Daoy (cell line): ENCODE measurements at places on chromosomes 12 and 14.

DNA sequence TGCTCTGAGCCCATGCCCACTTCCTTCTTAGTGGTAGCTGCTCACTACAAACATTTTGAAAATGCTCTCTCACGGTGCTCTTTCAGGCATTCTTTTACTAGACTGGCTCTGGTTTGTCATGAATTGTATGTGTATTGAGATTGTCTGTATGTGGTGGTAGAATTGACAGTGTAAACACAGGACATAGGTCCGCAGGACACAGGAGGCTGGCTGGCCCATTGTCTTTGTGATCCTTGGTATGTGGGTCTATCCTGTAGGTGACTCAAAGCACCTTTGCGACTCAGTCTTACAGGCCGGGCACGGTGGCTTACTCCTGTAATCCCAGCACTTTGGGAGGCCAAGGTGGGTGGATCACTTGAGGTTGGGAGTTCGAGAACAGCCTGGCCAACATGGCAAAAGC, 250.9 kb downstream of the C12orf75 start:
- no peak for DNase-seq

DNA sequence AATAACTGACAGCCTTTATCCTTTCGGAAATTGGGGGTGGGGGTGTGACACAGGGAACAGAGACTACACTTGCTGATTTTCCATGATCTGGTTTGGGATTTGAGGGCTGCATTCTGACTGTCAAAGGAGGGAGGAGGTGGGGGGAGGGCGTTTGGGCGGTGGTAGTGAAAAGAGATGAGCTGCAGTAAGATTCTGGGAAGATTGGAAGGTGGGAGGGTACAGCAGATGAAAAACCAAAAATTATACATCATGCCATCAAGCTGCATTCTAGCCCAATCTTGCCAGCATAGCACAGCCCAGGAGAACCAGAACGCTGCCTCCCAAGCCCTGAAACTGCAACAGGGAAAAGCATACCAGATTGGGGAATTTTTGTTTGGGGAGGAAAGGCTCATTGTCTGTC, 2.4 kb downstream of the RND1 start:
- no peak for DNase-seq

- no peak for DNase-seq
Observed at GRCh38 chr12:6667559-6668210, 4.8 kb upstream of the ING4 start.

DNA sequence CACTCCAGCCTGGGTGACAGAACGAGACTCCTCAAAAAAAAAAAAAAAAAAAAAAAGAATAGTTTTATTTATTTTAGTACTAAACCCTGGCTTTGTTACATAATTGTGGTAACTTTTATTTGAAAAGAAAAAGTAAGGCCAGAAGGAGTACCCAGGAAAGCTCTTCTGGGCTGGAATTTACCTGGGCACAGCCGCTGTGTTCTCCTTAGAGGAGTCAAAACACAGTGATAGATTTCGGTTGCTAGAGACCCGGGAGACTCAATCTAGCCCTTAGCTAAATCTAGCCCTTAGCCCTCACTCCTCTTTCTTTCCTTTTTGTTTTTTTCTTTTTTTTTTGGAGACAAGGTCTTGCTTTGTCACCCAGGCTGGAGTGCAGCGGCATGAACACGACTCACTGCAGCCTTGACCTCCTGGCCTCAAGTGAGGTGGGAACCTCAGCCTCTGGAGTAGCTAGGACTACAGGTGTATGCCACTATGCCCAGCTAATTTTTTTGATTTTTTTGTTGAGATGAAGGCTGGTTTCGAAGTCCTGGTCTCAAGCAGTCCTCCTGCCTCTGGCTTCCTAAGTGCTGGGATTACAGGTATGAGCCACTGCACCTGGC, 49.7 kb downstream of the SYNE2 start:
- no peak for DNase-seq

- DNase-seq: no peak
Observed at GRCh38 chr14:80560800-80561657, 349.7 kb upstream of the DIO2 start.

GRCh38 chr12:31962076-31962475, 2.9 kb downstream of the RESF1 start:
- DNase-seq: no peak

DNA sequence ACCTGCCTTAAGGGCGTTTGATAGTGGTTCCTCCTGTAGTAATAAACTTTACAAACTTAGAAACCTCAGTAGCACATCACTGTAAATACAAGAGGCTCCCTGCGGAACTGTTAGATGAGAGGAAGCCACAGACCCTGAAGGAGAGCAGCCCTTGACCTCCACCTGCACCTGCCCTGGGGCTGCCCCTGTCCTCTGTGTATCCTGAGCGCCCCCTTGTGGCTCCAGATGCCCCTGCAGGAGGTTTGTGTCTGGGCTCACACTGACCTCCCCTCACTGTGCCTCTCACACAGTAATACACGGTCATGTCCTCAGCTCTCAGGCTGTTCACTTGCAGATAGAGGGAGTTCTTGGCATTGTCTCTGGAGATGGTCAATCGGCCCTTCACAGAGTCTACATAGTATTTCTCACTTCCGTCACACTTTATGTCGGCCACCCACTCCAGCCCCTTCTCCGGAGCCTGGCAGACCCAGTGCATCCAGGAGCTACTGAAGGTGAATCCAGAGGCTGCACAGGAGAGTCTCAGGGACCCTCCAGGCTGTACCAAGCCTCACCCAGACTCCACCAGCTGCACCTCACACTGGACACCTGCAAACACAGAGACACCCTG, 1059.8 kb downstream of the TMEM121 start:
- DNase-seq: peak; percentile 46

DNA sequence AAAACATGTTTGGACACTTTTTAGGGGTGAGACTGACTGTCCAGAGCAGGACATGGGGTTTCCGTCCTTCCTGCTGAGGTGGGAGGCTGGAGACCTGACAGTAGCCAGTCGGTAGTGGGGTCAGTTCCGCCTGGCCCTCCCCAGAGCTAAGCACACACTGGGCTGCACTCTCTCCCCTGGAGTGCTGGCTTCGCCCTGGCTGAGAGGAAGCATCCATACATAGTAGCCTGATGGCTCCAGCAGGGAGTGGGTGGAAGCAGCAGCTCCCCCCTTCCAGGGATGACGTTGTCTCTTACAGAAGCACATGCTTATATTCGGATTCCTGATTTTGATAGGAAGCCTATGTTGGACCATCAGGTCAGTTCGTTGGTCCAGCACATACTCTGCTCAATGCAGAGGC, 40.4 kb downstream of the SFSWAP start:
- DNase-seq: no peak

- peak; percentile 35 for DNase-seq
Observed at GRCh38 chr14:68791902-68792677, 777 bp downstream of the ZFP36L1 start.

DNA sequence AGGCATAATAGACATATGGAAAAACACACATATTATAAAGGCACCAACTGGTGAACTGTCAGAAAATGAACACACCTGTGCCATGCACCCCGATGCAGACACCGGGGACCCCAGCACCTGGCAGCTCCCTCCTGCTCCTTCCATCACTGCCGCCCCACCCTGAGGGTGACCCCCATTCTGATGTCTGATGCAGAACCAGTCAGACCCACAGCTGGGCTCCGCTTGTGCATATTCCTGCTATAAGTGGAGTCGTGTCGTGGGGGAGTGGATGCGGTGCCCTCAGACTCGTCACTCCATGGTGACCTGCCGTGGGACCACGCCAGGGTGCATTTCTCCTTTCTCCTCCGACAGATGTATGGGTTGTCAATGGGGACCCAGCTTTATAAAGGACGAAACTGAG, 45.7 kb upstream of the MEG3 start:
- no peak for DNase-seq

DNA sequence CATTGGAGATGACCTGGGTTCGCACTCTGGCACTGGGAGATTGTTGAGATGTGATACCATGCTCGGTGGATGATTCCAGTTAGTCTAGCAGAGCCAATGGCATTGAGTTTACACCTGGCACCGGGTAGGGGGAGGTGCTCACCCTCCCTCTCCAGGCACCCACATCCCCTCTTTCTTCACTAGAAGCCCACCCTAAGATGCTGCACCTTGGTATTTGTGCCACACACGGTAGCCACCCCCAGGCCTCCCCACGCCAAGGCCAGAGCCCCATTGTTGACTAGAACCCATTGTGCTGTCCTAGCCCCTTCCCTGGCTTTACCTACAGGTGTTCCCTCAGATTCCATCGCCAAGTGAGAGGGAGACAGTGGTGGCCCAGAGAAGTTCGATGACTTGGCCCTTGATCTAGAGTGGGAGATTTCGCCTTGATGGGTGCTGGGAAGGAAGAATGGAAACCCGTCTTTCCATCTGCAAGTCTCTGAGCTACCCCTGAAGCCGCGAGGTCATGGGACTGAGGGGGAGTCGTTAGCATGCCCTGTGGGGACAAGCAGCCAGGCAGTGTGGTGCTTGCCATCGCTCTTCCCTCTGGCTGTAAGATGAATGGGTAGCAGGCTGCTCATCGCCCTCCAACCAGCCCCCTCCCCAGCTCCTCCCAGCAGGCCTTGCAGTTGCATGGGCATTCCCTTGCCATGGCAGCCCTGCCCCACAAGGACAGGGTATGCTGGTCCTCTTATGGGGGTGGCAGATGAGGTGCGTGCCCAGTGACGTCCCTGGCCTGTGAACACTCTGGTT, 8.7 kb downstream of the CCND2 start:
- no peak for DNase-seq

DNA sequence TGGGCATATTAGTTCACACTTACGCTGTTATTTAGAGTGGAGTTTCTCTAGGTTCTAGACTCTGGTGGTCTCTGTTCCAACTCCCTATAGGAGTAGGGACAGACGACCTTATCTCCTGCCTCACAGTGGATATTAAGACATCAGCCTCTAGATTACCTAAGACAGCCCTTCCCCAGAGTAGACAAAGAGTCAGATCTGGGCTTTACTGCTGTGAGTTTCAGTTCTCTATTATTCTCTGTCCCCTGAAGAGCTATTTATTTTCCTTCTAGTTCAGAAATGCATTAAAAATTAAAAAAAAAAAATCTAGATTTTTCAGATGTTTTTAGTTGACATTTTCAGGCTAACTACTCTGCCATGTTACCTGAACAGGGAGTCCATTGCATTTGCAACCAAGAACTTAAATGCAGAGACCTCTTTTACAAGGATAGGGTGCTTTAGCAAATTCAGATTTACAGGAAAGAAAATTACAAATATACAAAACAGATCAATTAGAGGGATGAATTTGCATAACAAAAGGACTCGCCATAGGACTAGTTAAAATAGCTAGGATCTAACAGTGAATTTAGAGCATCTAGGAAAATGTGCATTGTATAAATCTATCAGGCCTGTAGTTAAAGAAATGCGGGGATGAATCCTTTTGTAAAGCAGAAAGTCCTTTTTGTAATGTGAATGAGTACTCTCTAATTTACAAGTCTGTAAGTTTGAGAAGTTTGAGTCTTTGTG, 381.4 kb downstream of the APAF1 start:
- no peak for DNase-seq

DNA sequence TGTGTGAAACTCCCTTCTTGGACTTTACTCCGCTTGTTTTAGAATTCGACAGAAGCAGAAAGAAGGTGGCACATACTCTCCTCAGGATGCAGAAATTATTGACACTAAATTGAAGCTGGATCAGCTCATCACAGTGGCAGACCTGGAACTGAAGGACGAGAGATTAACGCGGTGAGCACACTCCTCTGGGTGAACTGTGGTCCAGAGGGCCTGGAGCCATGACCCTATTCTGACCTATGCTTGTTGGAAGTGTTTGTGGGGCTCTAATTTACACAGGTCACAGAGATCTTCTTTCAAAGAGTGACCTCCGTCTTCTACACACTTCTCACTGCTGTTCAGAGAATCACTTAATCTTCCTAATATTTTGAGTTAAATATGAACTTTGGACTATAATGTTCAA, 72.5 kb upstream of the MYF6 start:
- DNase-seq: no peak

GRCh38 chr12:47234576-47235141, 154.9 kb upstream of the AMIGO2 start:
- no peak for DNase-seq

- DNase-seq: peak; percentile 15
Observed at GRCh38 chr12:89862511-89863445, 154.1 kb upstream of the ATP2B1 start.

GRCh38 chr12:46470036-46470627, 97.6 kb upstream of the SLC38A2 start:
- DNase-seq: no peak

- DNase-seq: no peak
Observed at GRCh38 chr14:23299211-23299957, 3.3 kb downstream of the PPP1R3E start.

DNA sequence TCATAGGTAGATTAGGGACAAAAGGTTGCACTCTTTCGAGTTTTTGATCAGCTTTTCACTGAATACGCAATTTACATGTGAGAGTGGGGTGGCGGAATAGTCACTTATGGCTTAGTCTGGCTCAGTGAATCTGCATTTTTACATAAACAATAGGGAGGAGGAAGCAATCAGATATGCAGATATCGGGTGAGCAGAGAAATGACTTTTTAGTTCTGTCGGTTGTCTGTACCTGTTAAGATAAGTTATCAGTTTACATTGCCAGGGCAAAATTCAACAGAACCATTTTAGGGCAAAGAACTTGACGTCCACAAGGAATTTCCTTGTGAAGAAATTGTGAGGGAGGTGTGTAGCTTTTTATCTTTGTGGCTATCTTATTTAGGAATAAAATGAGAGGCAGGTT, 15.4 kb upstream of the EGLN3 start:
- DNase-seq: no peak

- DNase-seq: no peak
Observed at GRCh38 chr14:64998455-64998931, 11.8 kb downstream of the FNTB start.

DNA sequence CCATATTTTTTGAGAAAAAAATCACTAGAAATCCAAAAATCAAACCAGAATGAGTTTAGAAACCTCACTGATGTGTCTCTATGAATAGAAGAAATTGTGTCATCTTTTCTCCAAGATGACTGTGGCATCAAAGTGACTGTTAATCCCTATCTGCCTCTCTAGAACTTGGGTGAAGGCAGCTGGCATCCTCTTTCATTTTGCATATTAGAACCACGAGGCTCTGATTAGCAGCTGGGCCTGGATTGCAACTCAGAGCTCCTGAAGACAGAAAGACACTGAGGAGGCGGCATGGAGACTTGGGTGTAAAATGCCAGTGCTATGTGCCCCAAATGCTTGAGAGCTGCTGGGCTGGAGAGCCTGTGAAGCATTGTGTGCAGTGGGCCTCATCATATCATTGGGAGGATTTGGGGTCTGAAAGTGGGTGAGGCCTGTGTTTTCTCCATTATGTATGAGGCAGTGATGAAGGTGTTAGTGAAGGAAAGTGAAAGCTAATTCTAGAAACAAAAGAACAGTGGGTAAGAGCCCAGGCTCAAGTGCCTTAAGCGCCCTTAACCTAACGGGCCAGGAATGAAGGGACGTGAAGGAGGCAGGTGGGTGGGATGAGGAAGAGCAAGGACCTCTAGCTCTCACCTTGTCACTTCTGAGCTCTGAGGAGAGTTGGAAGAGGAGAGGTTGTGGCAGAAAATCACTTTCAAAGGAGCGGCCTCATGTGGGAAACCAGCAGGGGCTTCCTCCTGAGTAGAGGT, 26.2 kb downstream of the NKX2-8 start:
- DNase-seq: no peak

- DNase-seq: peak; percentile 64
Observed at GRCh38 chr12:92208613-92209121, 63.0 kb upstream of the BTG1 start.

- no peak for DNase-seq
Observed at GRCh38 chr12:5611162-5611561, 179.3 kb downstream of the NTF3 start.

GRCh38 chr12:62711631-62712241, 223.2 kb downstream of the PPM1H start:
- DNase-seq: peak; percentile 78

GRCh38 chr12:69936766-69937165, 111.7 kb downstream of the MYRFL start:
- DNase-seq: no peak

GRCh38 chr12:19215115-19215514, 85.6 kb downstream of the PLEKHA5 start:
- no peak for DNase-seq
